ENCODE measurements at places on chromosomes 16 and 17.

- no peak for DNase-seq
Measured at GRCh38 chr16:27826893-27827289, 236.6 kb downstream of the GSG1L start.

DNA sequence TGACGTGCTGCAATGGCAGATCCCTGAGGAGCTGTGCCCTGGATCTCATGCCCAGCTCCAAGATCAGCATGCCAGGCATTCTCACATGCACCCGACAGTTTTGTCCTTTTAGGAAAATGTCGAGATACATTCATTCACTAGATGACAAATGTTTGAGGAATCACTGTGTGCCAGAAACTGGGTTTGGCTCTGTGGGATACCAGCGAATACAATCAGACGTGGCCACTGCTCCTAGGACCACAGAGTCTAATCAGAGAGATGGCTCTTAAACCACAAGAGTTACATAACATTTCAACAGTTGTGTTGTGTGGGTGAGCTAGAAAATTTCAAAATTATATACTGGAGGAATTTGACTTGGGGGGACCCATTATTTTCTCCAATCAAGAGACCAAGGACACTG is 579.7 kb downstream of the CDH13 start:
- no peak for DNase-seq

DNA sequence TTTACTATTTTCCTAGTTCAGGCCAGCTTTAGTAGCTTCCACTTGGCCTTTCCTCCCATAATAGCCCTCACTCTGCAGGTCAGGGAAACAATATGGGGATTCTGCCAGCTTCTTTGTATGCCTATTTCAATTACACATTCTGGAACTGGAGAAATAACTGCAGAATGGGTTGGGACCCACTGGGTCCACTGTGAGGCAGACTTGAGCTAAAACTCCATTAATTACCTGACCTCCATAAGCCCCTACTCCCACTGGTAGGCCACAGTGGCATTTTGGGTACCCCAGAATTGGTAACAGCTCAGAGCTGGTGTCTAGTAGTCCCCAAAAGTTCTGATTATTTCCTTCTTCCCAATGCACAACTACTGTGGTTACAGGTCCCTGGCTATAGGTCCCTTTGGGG is 16.7 kb upstream of the TENT4B start:
- no peak for DNase-seq

GRCh38 chr17:72192800-72193192 is 72.0 kb downstream of the SOX9 start:
- DNase-seq = no peak

DNA sequence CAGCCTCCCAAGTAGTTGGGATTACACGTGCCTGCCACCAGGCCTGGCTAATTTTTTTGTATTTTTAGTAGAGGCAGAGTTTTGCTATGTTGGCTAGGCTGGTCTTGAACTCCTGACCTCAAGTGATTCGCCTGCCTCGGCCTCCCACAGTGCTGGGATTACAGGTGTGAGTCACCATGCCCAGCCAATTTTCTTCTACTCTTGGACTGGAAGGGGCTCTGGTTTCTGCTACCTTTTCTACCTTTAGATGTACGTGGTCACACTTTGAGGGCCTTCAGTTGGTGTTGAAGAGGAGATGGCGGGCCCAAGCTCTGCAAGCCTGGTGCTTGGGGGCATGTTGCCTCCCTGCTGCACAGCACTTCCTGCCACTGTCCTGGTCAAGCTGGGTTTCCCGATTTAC is 173.6 kb downstream of the PRKCA start:
- no peak for DNase-seq

- peak; percentile 31 for DNase-seq
Measured at GRCh38 chr16:67372664-67373063, 20.6 kb downstream of the TPPP3 start.

DNA sequence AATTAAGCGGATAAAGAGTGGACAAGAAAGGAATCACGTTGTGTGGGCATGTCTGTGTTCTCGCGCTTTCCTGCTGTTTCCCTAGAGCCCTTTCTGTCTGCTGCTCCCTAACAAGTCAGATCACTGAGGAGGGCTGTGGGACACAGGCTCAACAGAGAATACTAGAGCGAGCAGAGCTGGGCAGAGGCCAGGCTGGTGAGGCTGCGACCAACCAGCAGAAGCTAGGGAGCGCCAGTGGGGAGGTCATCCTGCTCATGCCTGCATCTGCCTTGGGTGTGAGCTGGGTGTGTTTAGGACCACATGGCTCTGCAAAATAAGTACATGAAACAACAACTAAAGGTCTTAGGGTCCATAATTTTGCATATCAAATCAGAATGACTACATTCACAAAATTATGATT is 11.5 kb upstream of the FOXJ1 start:
- no peak for DNase-seq

DNA sequence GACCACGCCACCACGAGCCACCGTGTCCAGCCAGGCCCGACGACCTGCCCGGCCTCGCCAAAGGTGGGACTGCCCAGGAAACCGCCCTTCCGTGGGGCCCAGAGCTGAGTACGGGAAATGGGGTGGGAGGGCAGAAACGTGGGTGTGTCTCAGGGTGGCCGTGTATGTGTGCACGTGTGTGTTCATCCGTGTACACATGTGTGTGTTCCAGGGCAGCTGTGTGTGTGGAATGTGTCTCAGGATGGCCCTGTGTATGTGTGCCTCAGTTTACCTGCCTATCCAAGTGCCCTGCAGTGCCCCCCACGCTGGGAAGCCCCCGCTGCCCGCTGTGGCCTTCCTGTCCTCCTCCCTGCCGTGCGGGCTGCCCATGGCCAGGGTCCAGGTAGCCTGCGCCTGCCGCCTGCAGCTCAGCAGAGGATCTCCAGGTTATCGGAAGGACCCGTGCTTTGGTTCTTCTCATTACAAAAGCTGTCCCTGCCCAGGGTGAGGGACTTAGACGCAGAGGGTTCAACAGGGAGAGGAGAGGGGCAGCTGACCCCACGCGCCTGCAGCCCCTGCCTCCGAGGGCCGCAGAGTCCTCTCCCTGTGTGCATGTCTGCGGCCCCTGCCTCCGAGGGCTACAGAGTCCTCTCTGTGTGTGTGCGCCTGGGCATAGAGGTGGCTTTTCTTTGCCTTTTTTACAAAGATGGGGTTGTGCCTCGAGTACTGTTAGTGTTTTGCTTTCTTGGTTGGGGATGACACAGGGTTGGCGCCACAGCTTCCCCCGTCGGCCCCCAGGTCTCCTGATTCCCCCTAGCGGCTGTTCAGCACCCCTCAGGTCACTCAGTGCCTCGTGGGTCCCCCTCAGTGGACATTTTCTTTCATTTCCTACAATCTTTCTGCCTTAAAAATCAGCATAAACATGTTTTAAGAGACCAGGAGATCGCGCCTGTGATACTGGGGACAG is 23.6 kb downstream of the ZNF469 start:
- DNase-seq = no peak

- peak; percentile 25 for DNase-seq
Measured at GRCh38 chr16:67547423-67548264, 14.7 kb upstream of the CTCF start.

DNA sequence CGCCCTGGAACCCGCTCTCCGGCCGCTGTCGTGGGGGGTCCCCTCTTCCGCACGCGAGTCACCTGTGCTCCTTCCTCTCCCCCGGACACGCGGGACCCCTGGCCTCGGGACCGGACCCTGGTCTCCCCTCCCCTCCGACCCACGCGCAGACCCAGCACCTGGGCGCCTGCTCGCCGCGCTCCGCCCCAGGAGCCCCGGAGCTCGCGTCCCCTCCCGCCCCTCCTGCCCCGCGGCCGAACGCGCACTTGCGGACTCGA is 762 bp downstream of the RAB40B start:
- DNase-seq = no peak

- DNase-seq = no peak
Measured at GRCh38 chr16:19613834-19614233, 58.3 kb downstream of the VPS35L start.

DNA sequence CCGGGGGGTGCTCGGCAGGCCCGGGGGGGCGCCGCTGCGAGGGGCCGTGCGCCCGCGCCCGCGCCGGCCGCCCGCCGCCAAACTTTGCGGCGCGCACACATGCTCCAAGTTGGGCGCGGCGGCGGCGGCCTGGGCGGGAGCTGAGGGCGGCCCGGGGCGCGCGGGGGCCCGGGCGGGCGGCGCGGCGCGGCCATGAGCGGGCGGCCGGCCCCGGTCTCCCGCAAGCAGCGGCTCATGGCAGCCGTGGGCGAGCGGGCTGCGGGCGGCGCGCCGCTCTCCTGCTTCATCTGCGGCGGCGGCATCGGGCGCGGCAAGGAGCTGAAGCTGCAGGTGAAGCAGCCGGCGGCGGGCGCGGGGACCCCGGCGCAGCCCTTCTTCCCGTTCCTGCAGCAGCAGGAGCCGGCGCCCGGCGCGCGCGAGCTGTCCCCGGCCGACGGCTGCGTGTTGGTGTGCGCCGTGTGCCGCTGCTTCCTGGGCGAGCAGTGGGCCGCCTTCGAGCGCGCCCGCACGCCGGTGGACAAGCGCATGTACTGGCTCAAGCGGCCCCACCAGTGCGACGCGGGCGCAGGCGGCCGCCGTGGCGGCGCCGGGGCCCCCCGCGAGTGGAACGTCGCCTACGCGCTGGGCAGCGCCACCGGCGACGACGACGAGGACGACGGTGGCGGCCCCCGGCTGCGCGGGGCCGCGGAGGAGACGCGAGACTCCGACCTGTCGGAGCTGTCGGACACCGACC is 57.2 kb upstream of the CIBAR2 start:
- DNase-seq = peak; percentile 8

- DNase-seq = peak; percentile 22
Measured at GRCh38 chr17:73261952-73262675, 434 bp upstream of the CPSF4L start.

DNA sequence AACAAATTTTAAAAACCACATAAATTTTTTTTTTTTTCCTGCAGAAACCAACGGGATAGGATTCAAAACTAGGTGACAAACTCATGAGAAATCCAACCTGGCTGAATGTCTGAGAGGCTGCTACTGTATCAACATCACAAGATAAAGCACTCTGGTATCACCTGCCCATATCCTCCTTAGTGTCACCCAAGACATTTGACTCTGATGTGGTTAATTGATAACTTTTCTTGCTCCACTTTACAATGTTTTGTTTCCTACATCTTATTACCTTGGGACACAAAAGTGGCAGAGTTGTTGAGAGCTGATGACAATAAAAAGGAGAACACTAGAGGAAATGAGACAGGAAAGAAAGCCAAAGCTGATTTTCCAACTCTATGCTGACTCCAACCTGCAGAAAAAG is 4.0 kb upstream of the FBXL20 start:
- no peak for DNase-seq

DNA sequence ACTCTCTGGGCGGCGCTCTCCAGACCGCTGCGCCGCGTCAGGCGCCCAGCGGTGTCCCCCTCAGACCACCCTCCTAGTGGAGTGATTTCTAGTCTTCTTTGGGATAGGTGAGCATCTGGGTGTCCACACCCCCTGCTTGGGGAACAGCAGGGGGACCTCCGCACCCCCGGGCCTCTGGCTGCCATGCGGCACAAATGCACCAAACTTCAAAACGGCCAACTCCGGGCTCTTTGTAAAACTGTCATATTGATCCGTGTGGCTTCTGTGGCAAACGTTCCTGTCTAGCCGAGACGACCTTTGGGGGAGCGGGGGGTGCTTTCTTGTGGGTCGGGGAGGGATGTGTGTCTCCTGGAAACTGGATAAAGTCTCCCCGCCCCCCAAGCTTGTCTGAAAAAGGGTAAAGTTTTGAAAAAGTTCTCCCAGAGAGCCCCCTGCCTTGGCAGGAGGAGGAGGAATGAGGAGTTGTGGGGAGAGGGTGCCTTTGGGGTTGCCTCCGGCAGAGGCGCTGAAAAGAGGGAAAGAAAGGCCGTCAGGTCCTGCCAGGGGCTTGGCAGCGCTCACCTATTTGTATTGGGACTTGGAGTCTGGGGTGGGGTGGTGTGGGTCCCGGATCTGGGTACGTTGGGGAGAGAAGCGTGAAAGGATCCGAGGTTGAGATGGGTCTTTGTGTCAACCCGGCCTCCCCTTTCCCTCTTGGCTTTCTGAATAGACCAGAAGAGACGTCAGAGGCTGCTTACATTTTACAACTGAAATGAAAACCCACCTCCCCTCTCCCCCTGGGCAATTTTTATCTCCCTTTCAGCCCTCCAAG is 2.2 kb upstream of the CHD3 start:
- DNase-seq = peak; percentile 53

GRCh38 chr16:10558746-10559641 is 21.4 kb downstream of the EMP2 start:
- no peak for DNase-seq

- no peak for DNase-seq
Measured at GRCh38 chr17:73231395-73231794, 30.3 kb downstream of the CPSF4L start.

GRCh38 chr17:5284681-5285080 is 2.6 kb downstream of the RABEP1 start:
- DNase-seq = no peak

GRCh38 chr17:601244-601925 is 113.3 kb downstream of the VPS53 start:
- DNase-seq = no peak

DNA sequence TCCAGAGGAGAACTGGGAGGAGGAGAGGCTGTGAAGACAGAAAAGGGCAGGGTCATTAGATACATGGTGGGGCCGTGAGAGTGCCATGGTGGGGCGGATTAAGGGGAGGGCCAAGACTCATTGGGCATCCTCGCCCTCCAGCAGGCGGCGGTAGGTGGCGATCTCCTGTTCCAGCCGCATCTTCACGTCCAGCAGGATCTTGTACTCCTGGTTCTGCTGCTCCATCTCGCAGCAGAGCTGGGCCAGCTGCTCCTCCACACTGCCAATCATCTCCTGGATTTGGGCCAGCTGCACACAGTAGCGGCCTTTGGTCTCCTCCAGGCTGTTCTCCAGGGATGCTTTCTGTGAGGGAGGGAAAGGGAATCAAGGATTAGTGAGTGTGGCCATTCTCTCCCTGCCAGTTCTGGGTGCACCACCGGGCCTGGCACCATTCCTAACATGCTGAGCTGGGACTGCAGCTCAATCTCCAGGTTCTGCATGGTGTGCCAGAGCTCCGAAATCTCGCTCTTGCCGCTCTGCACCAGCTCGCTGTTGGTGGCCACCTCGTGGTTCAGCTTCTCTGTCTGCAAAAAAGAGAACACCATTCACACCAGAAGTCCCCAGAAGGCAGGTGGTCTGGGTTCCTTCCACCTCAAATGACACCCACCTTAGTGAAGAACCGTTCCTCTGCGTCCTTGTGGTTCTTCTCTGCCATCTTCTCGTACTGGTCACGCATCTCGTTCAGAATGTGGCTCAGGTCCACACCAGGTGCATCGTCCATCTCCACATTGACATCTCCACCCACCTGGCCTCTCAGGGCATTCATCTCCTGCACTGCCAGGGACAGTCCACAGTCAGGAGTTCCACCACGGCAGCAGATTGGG is 129.0 kb downstream of the CCDC144A start:
- no peak for DNase-seq

DNA sequence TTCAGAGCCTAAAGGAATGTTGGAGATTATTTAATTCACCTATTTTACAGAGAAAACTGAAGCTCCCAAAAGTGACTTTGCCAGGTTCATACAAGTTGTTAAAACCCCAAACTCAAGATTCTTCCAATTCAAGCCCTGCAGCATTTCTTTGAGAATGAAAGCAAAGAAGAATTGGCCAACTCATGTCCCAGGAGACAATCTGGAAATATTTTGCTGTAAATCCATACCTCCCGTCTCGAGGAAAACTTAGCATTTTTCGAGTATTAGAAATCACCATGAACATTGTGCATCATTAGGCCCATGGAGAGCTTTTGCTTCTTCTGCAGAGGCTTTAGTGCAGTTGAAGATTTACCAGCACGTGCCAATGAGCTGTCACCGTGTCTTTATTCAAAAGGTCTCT is 176.4 kb upstream of the KCNJ16 start:
- DNase-seq = no peak

- DNase-seq = no peak
Measured at GRCh38 chr16:49453983-49454382, 80.4 kb downstream of the C16orf78 start.

- no peak for DNase-seq
Measured at GRCh38 chr16:73066927-73067670, 19.2 kb upstream of the ZFHX3 start.

Data from NCI-H2081 (cell line).